ENCODE measurements at places on chromosomes 16 and 17.

DNA sequence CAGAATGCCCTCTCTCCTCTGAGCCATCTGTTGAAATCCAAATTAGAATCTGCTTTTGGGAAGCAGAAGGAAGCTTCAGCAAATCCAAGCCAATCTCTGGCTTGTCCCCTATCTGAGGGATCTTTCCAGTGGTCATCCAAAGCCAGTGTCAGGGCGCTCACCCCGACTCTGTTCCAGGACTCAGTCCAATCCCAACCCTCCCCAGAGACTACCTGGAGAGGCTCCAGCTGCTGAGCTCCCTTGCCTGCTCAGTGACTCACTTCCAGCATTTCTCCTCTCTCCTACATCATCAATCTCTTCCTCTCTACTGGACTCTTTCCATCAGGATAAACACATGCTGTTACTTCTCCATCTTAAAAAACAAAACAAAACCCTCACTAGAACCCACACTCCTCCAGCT, 2.4 kb downstream of the MATCAP1 start:
- no peak for DNase-seq

DNA sequence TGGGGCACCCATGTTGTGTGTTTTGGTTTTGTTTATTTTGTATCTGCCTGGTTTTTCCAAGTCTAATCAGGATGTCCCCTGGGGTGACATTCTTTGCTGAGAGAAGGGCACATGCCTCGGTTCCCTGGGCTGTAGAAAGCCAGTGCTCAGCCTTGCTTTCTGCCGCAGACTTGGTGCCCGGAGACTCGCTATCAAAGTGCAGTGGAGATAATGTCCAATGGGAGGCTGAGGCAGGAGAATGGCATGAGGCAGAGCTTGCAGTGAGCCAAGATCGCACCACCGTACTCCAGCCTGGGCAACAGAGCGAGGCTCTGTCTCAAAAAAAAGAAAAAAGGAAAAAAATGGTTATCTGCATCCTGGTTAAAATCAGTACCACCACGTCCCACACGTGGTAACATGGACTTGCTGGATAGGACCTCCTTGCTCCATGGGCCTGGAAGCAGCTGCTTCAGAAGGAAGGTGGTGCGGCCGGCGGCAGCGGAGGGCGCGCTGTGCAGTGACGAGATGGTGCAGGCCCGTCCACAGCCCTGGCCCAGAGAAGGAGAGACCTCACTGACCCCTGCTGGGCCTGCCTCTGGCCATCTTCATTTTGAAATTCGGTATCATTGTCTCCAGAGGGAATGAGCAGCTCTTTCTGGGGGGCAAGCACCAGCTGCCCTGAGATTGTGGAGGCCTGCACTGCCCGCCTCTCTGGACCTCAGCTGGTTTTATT, 19.3 kb upstream of the IL17C start:
- DNase-seq, result no peak

DNA sequence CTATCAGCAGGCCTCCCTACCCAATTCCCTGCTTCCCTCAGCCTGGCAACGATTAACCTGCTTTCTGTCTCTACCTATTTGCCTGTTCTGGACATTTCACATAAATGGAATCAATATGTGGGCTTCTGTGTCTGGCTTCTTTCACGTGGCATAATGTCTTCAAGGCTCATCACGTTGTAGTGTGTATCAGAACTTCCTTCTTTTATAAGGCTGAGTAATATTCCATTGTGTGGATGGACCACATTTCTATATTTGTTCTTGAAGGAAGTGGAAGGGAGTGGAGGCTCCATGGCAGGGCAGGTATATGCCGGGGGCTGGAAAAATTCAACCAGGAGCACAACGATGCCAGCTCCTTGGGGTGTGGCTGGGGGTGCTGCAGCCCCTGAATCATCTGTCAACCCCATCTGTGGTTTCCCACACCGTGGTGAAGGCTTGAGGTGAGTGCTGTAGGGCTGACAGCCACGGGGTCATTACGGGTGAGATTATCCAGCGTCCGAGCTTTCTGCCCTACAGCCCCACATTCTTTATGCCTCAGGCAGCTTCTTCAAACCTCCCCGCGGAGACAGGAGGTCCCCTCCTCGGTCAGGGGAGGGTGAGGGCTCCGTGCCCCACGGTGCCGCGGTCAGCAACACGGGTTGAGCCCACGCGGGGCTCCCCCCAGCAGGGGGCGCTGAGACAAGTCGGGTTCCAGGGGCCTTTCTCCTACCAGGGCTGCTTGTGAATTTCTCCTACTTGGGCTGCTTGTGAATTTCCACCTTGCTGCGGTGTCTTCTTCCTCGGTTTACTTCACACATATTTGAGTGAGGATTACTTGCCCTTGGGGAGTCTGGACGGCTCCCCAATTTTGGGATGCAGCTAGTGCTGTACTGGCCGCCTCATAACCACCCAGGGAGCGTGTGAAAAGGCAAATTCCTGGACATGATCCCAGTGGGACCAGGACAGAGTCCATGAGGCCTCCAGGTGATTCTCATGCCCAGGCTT, 18.3 kb upstream of the WFIKKN2 start:
- no peak for DNase-seq

DNA sequence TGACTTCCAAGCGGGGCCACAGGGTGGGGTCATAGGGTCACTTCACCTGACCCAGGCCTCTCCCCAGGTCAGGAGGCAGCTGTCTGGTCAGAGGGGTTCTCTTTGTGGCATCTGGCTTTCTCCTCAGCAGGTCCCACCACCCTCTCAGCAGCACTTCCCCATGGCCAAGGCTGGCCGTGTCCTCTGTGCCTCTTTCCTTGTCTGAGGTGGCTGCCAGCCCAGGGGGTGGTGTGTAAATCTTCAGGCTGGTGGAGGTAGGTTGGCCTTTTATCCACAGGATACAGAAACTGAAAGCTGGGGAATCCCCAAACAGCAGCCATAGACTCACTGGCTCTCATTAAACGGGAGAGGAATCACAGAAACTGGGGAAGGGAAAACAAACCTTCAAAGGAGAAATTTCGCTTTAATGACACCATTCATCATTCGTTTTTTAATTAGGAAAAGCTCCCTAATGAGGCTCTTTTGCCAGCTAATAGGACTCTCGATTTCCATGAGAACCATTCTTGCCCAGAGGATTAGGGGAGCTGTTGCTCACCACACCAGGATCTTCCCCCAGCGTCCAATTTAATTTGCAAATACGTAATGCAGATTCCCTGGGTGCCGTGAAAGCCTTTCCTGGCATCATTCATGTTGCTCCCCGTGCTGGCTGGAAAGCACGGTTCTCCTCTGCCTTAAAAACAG, 18.0 kb downstream of the C17orf75 start:
- DNase-seq, result no peak

GRCh38 chr16:87582216-87582965, 19.9 kb upstream of the JPH3 start:
- no peak for DNase-seq

- no peak for DNase-seq
Observed at GRCh38 chr16:78485188-78485916, 385.9 kb downstream of the WWOX start.

GRCh38 chr17:78844301-78845005, 3.8 kb upstream of the USP36 start:
- DNase-seq, result no peak

GRCh38 chr16:75052481-75053202, 53.8 kb downstream of the ZNRF1 start:
- DNase-seq, result no peak

DNA sequence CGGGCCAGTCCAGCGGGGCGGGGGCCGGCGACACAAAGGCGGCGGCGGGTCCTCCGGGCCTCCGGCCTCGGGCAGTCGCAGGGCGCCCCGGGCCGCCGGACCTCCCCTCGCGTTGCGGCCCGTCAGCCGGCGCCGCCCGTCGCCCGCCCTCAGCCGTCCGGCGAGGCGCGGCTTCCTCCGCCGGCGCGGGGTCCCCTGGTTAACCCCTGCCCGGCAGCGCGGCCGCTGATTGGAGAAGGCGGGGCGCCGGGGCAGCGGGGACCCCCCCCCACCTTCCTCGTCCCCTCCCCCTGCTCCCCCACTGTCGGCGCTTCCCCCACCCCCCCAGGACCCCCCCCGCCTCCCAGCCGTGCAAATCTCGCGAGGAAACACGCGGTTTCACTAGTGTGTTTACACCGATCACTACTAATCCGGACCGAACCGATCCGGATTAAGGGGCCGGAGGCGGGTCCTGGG, at the start of gene TLK2:
TSS of gene TLK2 (plus strand) at position 402 of the 456 bp plus-strand sequence. CDS start 2,301 bp downstream, outside the sequence.
- DNase-seq, result no peak

DNA sequence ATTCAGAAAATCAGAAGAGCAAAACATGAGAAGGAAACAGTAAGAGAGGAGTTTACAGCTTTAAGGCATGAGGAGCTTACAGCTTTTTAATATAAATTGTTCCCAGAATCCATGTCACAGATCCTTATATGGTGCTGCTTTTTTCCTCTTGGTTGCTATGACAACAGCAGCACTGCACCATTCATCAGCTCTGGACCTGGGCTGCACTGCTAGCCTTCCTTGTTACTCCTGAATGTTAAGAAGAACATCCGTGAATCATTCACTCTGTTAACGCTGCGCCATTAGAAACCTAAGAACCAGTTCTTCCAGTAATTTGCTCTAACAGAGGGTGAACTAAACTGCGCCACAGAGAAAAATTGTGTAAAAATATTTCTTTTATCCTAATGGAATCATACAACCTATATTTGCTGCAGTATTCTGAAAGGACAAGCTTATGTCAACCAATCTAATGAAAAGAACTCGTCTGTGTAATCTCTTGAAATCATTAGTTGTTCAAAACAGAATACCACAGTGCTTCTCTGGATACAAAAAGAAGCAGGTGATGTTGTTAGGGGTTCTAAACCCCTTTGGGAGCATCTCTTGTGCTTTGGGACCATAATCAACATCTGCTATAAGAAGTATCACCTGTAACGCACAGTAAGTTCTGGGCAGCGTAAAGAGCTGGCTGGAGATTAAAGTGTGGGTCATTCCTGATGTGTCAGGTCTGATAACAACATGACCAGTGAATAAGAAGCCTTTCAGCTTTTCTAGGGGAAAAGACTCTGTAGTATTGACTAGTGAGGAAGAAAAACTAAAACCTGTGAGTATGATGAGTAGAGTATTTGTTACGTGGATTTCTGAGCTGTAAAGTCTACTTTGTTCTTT, 151.2 kb downstream of the TANC2 start:
- DNase-seq, result no peak

DNA sequence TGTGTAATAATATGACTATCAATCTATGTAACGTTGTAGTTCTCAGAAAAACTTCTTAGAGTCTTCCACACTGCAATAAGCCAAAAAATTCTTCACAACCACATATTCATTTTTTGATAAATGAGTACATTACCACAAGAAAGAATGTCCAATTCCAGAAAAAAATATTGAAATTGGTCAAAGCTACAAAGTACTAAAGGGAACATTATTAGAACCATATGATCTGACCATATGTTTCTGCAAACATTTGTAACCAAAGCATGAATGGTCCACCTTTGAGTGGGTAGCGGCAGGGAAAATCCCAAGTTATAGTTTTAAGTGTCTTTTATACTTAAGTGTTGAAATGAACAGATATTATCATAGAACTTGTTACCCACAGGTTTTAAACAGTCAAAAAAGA, 71.7 kb upstream of the NACA2 start:
- no peak for DNase-seq

All from cortex of kidney (tissue), 1 donor.